ENCODE measurements at places on chromosomes 7 and 10.

GRCh38 chr10:132062116-132062515, 3.6 kb upstream of the JAKMIP3 start:
- DNase-seq = no peak

DNA sequence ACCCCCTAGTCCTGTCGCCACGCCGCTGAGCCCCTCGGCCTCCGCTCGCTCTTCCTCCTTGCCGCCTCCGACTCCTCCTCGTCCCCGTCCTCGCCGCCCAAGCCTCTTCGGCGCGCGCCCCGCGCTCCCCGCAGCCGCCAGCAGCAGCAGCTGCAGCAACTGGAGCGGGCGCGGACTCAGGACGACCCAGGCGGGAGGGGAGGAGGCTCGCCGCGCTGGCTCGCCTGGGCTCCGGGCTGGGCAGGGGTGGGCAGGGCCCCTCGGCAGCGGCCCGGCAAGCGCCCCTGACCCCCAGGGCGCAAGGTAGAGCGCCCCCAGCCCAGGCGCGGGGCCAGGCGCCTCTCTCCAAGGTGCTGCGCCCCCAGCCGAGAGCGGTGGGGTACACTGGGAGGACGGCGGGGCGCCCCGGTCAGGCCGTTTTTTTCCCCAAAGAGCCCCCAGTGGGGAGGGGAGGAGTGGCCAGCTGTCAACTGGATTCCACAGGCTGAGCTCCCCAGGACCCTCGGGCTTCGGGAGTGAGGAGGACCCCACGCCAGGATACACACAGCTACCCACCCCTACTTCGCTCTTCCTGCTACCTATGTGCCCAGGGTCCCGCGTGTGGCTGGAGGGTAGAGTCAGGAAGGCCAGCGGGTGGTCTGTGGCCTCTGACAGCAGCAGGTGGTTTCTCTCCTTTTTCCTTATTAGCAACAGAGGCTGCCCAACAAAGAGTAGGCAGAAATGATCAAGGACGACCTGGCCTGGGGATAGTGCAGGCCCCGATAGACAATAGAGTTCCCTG, 903 bp upstream of the KCNMA1 start:
- DNase-seq = no peak

- DNase-seq = no peak
These were observed 94.5 kb downstream of the PDGFA start for GRCh38 chr7:424961-425793.

GRCh38 chr7:107742678-107743566, 1.0 kb upstream of the CBLL1 start:
- no peak for DNase-seq

DNA sequence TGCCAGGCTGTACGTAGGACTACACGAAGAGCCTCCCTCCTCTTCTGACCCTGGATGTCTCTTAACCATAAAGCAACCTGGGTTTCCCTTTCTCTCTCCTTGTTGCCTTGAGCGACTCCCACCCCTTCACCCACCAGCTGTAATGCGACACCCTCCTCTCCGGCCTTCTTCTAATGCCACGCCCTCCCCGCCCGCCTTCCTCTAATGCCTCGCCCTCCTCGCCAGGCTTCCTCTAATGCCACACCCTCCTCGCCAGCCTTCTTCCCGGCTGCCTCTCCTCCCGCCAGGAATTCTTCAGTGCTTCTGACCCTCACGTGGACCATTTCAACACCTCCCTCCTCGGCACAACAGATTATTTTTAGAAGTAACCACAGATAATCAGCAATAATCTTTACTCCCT, 348.5 kb upstream of the SHH start:
- DNase-seq = no peak

- DNase-seq = no peak
These were observed 871 bp downstream of the ST7 start for GRCh38 chr7:116953906-116954838.

DNA sequence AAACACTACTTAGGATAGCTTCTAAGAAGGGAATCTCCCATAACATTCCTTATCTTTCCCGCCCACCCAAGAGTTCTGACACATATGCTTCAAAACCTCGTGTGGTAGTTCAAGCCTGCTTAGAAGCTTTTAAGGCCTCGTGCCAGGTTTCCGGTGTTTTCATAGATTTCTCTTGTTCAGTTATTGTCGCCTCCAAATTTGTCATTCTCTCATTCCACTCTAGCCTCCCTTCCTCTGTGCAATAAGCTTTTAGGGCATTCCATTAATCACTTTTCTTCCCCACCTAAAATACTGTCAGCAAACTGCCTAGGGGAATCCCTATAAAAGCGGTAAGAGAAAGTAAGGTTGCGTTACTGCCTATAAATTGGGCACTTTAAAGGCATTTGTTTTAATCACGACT, 718 bp upstream of the BPGM start:
- DNase-seq = peak; percentile 24

- DNase-seq = peak; percentile 28
These were observed 7.3 kb downstream of the AGFG2 start for GRCh38 chr7:100546129-100546925.

GRCh38 chr7:119935418-119936025, 337.5 kb upstream of the KCND2 start:
- DNase-seq = no peak

DNA sequence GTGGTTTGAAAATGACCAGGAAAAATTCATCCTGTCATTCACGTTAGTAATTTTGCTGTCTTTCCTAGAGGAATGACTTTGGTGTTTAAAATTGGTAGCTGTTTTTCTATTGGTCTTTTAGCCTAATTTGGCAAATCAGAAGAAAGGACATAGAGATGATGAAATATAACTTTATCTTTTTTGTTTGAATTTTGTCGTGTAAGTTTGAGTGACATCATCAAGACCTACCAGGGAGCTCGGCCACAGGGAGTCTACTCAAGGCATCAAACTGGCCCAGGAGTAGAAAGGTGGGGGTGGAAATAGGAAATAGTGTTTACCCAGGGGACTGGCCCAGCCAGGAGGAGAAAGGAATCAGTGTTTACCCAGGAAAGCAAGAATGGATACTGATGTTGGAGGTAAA, 21.0 kb upstream of the TSPAN14 start:
- DNase-seq = no peak

- no peak for DNase-seq
These were observed 385.5 kb downstream of the SEMA3D start for GRCh38 chr7:84801396-84801795.

- no peak for DNase-seq
These were observed 55.9 kb upstream of the MXI1 start for GRCh38 chr10:110151467-110151866.

GRCh38 chr7:157502701-157503111, 165.9 kb downstream of the DNAJB6 start:
- peak; percentile 81 for DNase-seq

GRCh38 chr10:29023678-29024077, 265.2 kb upstream of the LYZL1 start:
- no peak for DNase-seq

- DNase-seq = no peak
These were observed 62.2 kb downstream of the GFRA1 start for GRCh38 chr10:116210588-116211346.

- no peak for DNase-seq
These were observed 11.3 kb upstream of the TSPAN15 start for GRCh38 chr10:69439813-69440506.

- no peak for DNase-seq
These were observed 164.6 kb upstream of the PPP1R3A start for GRCh38 chr7:114083166-114084001.

DNA sequence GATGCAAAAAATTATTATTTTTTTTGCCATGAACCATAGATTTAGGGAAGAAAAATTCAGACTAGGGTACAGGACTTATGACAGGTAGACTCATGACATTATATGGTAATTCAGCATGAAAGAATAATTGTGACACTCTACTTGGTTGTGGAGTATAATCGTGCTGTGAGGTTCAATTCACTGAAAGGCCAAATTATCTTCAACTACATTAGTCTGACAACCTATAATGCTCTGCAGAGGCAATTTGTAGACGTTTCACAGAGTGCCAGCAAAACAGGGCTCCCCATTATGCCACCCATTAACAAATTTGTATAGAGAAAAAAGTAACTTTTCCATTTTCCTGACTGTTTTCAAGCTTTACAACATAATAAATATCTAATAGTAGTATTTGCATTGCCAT, 292.6 kb downstream of the LRMDA start:
- no peak for DNase-seq

- no peak for DNase-seq
These were observed 293.9 kb downstream of the CCDC3 start for GRCh38 chr10:12707461-12708185.

DNA sequence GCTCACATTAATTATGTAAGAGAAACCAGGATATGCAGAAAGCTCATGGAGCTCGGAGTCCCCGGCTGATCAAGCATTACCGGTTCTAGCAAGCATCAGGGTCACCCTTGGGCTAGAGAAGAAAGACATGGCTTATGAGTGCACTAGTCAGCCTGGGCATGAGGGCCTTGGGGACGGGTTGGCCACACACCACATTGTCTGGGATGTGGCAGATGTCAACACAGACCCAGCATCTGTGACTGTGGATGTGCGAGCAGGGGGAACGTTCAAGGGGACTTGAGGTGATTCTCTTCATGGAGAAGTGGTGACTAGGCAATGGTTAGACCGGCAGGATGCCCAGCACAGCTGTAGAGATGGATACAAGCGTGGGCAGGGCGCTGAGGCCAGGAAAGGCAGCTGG, 13.7 kb downstream of the ZMIZ2 start:
- DNase-seq = no peak

DNA sequence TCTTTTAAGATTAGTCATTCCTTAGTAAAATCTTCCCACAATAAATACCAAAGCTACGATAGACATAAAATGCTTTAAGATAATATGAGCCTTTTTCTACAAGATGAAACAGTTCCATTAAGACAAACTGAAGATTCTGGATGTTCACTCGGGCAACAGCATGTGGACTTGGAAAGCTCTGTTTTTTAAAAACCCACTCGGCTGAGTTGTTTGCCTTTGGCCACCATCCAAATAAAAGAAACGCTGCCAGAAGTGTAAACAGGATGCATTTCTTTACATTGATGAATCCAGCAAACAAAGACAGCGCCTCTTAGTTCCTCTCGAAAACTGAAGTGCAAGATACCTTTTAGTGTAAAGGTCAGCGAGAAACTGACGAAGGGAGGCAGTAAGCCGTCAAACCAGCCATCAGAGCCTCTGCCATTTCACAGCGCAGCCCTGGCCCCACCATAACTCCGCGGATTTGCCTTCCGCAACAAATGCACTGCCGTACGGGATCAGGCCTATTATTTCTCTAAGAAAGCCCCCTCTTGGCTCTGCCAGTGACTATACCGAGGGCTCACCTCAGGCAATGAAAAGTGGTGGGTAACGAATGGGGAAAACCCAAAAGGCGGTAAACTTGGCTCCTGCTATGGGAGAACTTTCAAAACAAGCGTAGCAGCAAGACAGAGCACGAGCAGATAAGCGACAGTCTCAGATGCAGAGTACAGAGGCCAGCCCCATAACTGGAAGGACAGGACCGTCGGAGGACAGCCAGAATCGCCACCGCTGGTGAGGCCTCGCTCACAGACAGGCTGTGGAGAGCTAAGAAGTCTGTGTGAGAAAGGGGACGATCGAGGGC, 41.4 kb downstream of the GNA12 start:
- DNase-seq = no peak

GRCh38 chr7:50614721-50615518, 49.7 kb upstream of the DDC start:
- DNase-seq = no peak

DNA sequence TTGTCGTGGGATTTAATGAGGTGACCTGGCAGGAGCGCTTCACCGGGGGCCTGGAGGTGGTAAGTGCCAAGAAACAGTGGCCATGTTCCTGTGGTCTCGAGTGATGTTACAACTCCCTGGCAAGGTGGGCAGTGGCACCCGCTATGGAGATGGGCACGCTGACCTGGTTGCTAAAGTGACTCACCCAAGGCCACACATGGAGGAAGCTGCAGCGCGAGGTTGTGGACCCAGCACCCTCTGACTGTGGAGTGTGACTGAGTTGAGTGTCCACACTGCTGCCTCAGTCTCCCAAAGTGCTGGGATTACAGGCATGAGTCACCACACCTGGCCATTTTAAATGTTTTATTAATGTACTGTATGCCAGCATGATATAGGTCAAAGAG, 73.2 kb downstream of the RGS10 start:
- no peak for DNase-seq

DNA sequence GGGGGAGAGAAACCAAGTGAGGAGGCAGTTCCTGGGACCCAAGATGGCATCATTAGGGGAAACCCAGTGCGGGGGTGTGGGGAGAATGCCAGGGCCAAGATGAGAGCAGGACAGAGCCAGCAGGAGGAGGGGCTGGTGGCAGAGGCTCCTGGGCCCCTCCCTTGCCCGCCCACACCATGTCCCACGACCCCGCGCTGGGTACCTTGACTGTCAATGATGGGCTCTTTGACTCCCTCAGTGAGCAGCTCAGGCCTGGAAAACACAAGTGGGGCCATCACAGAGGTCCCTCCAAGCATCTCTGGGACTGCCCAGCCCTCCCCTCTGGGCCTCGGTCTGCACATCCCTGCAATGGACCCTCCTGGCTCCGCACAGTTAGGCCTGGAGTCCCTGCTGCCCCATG, 75.4 kb downstream of the RABGEF1 start:
- DNase-seq = no peak

- DNase-seq = no peak
These were observed 14.0 kb downstream of the KMT2E start for GRCh38 chr7:105028004-105028403.

DNA sequence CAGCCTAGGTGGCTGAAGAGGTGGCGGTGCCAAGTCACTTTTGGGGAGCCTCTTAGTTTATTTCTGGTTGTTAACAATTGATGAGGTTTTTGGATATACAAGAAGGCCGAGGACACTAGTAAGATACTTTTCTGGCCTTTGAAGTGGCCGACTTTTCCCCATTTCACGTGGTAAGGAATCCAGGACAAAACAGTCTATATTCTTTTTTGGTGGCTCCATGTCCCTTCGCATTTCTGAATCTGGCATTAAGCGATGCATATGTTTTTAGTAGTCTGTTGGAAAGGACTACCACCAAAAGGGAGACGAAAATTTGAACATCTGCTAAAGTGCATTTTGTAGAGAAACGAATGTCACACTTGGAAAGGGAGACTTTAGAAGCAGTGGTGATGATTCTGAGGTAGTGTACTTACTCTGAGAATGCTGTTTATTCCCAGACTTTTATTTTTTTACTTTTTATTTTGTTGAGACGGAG, 1.5 kb downstream of the MLLT10 start:
- DNase-seq = no peak

GRCh38 chr10:11218395-11218794, 200.7 kb downstream of the CELF2 start:
- DNase-seq = no peak

DNA sequence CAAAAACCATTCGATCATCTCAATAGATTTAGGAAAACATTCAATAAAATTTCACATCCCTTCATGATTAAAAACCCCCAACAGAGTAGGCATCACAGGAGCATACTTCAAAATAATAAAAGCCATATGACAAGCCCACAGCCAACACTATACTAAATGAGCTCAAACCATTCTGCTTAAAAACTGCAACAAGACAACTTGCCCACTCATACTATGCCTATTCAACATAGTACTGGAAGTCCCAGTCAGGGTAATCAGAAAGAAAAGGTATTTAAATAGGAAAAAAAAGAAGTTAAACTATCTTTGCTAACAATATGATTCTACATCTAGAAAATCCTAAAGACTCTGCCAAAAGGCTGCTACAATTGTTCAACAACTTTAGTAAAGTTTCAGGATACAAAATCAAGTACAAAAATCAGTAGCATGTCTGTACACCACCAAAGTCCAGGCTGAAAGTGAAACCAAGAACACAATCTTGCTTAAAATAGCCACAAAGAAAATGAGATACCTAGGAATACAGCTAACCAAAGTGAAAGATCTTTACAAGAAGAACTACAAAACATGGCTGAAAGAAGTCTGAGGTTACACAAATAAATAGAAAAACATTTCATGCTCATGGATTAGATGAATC, 882.6 kb downstream of the GRM8 start:
- DNase-seq = no peak

Measured in naive thymus-derived CD8-positive, alpha-beta T cell (primary cell).